Breast epithelium (tissue), 4 donors: ENCODE measurements at places on chromosomes 2 and 18. TPM values are rescaled to one million over a fixed set of nuclear protein-coding genes. Genes with fewer than 3 reads are reported as not detected.

- DNase-seq, result no peak
Observed at GRCh38 chr2:159616286-159616701, at the start of gene BAZ2B. Gene BAZ2B (minus strand): TSS chr2:159616548. CDS start chr2:159478719, 137,829 bp downstream.

- DNase-seq, result no peak
Observed at GRCh38 chr2:54455131-54455562, 980 bp upstream of the SPTBN1 start.

GRCh38 chr2:24409700-24410556 is 49.6 kb upstream of the ITSN2 start:
- DNase-seq, result no peak

- DNase-seq, result no peak
Observed at GRCh38 chr18:5972298-5972697, 77.0 kb upstream of the TMEM200C start.

Gene TUBA3E
- total RNA-seq, result not detected

DNA sequence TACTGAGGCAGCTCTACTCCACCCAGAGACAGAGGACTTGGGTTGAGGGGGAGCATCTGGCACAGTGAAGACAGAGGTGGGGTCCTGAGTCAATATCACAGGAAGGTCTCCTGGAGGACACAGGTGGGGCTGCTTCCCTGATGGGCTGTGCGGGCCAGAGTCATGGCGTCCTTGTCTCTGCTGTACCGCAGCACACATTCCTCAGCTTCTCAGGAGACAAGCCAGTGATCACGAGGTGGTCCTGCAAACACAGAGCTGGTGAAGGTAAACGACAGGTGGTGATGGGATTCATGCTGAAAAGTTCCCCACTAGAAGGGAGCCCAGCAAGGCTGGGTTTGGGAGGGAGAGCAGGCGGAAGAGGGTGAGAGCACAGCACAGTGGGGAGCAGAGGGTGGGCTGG is 9.7 kb downstream of the TCF23 start:
- DNase-seq, result no peak

- no peak for DNase-seq
Observed at GRCh38 chr2:70181363-70181956, 9.4 kb downstream of the C2orf42 start.

Gene NT5DC4
- not detected for total RNA-seq
